ENCODE measurements at places on chromosomes 7 and 10.

GRCh38 chr10:86857128-86857721 lies 100.2 kb downstream of the MMRN2 start:
- no peak for DNase-seq

DNA sequence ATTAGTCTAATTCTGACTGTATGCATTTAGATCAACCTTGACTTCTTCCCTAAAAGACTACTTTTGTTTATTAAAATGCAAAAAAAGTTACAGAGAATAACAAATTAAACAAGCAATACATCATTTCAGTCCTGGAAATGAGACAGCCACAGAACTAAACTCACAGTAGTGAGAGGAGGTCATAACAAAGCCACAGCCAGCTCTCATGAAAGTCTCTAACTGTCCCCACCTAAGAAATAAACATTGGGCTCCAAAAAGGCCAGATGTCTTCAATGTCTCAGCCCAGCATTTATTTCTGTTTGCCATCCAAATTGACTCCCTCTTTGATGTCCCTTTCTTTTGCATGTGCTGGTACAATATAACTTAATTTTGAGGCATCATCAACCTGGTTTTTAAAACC lies 74.4 kb downstream of the NHLRC2 start:
- no peak for DNase-seq

DNA sequence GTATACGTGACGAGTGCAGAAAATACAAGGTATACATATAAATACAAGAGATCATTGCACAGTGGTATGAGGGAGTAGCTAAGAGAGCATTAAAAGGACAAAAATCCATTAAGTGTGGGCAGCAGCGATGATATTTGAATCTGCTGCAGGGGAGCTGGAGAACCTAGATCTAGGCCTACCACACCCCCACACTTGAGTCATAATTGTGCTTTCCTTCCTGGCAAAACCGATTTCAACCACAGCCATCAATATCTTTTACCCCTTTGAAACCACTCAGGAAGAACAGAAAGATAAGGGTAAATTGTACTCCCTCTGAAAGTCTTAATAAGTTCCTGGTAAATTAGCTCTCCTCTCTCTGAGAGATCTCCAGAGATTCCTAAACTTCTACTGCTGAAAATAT lies 345.0 kb downstream of the SORCS1 start:
- no peak for DNase-seq

DNA sequence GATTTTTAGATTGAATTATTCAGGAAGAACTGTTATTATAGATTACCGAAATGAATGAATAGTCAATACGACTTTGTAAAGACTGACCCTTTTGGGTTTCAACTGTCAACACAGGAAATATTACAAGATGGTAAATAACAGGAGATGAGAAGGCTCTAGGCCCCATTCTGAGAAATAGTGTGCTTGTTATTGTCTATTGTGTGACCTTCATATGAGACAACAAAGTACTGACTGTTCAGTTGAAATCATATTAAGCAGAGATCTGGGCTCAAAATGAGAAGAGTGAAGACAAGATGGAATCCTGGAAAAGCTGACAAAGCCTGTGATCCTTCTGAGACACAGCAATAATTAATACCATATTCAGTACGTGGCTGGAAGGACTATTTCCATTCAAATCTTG lies 503.8 kb downstream of the INHBA start:
- DNase-seq: no peak
